ENCODE measurements at places on chromosomes 5 and 9. TPM values are rescaled to one million over a fixed set of nuclear protein-coding genes. Genes with fewer than 3 reads are reported as not detected.
A peak's percentile ranks its signal among the peaks of the same experiment; 100 is the strongest.

The BAAT gene
- not detected for total RNA-seq

GRCh38 chr9:37775216-37775919 lies 9.5 kb downstream of the EXOSC3 start:
- DNase-seq, result no peak

DNA sequence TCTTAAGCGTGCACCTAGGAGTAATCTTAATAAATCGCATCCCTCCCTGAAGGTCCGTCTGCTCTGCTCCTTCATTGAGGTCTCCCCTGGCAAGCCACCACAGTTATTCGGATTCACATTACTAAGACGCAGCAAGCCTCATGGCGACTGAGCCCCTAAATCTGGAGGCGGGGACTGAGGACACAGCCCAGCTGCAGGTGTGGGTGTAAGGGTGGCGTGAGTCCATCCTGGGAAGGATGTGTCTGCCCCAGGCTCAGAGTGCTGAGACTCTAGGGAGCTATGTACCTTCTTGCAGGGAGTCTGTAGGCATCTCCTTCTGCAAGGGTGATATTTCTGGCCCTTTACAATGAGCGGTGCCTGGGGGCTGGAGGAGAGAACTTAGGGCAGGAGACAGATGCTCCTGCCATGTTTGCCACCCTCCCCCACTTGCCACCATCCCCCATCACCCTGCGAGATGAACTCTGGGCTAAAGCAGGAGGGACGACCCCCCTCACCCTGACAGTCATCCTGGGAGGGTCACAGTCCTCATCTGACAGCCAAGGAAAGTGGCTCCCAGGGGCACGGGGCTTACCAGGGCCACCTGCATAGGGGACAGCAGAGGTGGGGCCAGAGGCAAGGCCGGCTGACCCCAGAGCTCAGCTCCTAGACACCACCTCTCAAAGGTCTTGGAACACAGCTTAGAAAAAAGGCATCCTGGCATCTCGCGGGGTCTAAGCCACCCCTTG lies 76.4 kb upstream of the FCN1 start:
- no peak for DNase-seq

GRCh38 chr5:176492431-176492830 lies 44.2 kb downstream of the FAF2 start:
- DNase-seq, result no peak

The IL13 gene
- not detected for total RNA-seq

DNA sequence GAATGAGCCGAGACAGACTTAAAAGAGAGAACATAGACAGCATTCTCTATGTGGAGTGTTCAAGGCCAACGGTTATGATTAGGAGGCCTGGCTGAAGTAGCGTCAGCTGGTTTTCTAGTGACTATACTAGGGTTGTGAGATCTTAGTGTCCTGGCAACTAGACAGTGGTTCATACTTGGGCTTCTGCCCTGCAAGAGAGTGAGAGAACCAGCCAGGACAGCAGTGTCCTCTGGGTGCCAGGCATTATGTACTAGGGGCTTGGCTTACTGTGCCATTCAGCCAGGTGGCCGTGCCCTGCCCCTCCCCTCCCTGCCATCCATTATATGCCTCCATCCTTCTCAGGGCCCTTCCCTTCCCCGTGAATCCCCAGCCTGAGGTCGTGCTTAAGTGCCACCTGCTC lies 56.8 kb downstream of the TRIO start:
- no peak for DNase-seq

DNA sequence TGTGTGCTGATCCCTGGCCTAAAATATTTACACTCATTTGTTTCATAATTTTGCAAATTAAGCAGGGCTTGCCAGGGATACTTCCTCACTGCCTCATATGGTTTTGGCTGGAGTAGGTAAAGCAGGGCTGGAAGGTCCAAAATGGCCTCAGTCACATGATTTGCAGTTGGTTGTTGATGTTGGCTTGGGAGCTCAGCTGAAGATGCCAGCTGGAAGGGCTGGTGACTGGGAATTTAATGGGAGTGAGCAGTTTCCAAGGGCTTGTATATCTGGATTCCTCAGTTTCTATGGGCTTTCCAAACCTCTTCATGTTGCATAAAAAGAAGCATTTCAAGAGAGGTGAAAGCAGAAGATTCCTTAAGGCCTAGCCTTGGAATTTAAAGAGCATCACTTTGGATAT lies 729.3 kb downstream of the CDH18 start:
- no peak for DNase-seq

DNA sequence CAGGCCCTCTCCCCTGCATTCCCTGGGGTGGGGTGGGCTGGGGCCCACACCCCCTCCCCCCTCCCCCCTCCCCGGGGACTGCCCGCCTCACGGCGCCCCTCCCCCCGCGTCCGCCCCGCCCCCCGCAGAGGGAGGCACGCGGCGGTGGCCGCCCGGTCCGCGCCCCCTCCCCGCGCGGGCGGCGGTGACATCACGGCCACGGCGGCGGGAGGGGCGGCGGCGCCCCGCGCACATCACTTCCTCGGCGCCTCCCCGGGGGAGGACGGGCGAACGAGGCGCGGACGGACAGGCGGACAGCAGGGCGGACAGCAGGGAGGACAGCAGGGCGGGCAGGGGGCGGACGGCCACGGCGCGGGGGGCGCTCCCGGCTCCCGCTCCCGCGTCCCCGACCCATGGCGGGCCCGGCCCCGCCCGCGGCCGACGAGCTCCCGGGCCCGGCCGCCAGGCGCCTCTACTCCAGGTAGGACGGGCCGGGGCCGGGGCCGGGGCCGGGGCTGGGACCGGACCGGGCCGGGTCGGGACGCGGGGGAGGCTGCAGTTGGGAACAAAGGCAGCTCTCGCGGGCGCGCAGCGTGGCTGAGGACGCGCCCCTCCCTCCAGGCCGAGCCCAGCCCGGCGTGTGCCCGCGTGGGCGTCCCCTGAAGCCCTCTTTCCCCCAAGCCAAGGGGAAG lies at the start of gene GPSM1:
GPSM1 (plus strand) TSS at position 236 of the 671 bp plus-strand sequence; CDS start at position 393, 157 bp downstream.
- DNase-seq, result no peak

GRCh38 chr9:32180597-32180996 lies 203.8 kb upstream of the ACO1 start:
- no peak for DNase-seq

DNA sequence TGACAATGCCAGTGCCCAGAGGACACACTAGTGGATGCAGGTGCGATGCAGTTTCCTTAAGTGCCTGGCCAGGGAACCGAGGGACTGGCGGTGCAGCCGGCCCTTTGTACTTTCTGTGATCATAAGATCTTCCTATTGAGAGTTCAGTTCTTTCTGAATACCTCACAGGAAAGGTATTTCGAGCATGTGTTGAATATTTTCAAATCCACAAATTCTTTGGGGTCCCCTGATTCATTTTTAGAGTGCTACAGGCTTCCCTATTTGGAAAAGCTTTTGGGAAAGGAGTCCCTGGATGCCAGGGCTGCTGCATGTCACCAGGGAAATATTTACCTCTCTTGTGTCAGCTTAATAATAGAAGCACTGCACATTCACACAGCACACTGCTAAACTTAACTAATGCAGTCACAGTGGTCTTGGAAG lies 281.5 kb downstream of the GADD45G start:
- DNase-seq, result no peak

- peak; percentile 8 for DNase-seq
These were observed 18.7 kb downstream of the ROPN1L start for GRCh38 chr5:10460252-10460906.

- DNase-seq, result no peak
These were observed 124.1 kb upstream of the ADRA1B start for GRCh38 chr5:159792180-159792579.

DNA sequence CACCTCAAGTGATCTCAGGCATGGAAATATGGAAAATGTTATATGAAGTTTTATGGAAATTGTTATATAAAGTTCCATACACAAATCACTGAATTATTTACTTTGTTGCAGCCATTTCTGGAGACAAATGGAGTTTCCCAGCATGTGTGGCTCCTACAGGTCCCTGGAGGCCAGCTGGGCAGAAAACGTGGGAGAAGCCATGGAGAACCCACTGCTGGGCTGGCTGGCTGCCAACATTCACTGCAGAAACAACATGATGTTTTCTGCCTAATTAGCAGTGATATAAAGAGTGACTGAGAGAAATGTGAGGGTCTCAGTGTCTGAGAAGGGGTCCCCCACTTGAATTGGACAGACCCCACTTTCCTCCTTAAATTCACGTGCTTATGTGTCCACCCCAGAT lies 208.8 kb upstream of the IRX2 start:
- DNase-seq, result no peak

- no peak for DNase-seq
These were observed 252.9 kb downstream of the MAT2B start for GRCh38 chr5:163758283-163758711.

GRCh38 chr9:114098021-114098935 lies 814 bp downstream of the KIF12 start:
- no peak for DNase-seq

The ANKRD34B gene
- not detected for total RNA-seq

GRCh38 chr5:158897444-158898160 lies 202.1 kb downstream of the EBF1 start:
- no peak for DNase-seq

All from OCI-LY7 (cell line).